Left renal pelvis (tissue), 4 donors: ENCODE measurements at places on chromosomes 3 and 15. TPM values are rescaled to one million over a fixed set of nuclear protein-coding genes. Genes with fewer than 3 reads are reported as not detected.

DNA sequence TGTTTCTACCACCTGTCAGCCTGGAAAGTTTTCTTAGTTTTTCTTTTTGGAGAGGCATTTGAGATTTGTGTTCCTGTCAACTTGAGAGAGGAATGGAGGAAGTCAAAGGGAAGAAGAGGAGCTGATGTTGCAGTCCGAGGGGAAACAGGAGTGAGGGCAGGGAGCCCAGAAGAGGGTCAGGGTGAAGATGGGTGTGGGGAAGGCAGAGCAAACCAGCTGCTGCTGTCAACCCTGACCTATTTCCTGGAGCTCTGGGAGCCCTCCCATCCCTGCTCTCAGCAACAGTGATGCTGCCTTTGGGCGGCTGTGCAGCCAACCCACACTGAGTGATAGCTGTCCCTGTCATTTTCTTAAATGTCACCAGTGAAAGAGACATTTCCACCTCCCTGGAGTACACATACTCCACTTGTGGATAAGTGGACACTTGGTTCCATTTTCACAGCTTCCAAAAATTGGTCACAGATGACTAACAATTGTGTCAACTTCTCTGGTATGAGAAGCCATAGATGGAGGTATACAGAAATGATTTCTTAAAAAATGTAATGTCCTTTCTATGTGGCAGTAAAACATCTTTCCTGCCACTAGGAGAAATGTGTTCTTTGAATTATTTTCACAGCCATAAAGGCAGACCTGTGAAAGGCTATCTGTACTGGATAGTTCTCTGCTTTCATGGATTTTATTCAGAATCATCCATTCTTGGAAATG is 556.3 kb upstream of the TBL1XR1 start:
- no peak for DNase-seq

GRCh38 chr3:197135212-197135611 is 105.6 kb upstream of the MELTF start:
- no peak for DNase-seq

The CHDH gene
- polyA plus RNA-seq = 8.5 TPM

GRCh38 chr3:133703915-133704314 is 42.2 kb upstream of the TOPBP1 start:
- DNase-seq = no peak
